ENCODE measurements at places on chromosomes 2 and 18.

DNA sequence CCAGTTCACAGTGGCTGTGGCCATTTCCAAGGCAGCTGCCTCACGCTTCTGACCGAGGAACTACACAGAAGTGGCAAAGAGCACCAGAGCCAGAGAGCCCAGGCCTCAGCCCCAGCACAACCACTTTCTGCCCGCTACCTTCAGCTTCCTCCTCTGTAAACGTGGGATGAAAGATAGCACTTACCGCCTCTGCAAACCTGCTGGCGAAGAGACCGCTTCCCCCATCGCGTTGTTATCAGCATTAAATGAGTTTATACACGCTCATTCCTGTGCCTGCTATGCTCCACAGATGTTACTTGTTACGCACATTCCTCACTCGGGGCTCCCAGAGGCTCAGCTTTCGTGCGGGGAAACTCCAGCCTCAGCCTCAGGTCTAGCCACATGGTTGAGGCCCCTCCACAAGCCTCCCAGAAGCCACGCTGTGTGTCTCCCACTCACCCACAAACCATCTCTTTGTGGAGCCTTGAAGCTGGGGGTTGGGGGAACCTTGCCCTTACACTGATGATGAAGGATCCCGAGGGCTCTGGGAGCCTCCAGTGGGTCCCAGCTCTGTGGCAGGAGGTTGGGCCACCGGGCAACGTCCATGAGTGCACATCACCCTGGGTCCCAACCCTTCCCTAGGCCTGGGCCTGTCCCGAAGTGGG is 63.3 kb upstream of the SMAD7 start:
- DNase-seq, result no peak

DNA sequence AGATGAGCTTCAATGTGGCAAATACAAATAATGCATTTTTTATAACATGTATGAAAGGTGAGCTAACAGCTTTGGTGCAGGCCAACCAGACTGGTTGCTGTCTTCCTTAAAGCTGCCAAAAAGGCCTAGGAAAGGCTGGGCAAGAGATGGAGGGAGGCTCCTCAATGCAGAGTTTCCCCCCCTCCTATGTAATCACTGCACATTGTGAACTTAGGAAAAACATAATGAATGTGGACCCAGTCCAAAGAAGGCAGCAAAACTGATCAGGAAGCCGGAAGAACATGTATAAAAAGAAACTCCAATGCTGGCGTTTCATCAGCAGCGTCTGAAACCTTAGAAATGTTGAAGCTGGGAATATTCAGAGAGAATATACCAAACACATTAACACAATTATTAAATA is 84.2 kb upstream of the LYPD6 start:
- DNase-seq, result no peak

- DNase-seq, result no peak
These were observed 96.6 kb upstream of the ALPP start for GRCh38 chr2:232281858-232282507.

- DNase-seq, result no peak
These were observed 66.2 kb upstream of the LCLAT1 start for GRCh38 chr2:30380824-30381223.

DNA sequence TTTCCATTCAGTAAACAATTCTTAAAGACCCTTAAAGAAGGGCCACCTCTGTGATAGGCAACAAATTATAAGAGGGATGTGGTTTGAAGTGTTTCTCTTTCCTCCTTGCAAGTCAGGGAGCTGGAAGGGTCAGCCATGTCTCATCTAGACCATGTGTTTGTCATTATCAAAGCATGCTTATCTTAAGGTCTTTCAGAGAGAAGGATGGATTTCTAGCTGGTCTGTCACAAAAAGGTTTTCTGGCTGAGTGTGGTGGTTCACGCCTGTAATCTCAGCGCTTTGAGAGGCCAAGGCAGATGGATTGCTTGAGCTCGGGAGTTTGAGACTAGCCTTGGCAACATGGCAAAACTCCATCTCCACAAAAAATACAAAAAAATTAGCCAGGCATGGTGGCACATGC is 59.2 kb upstream of the PEX13 start:
- DNase-seq, result no peak

DNA sequence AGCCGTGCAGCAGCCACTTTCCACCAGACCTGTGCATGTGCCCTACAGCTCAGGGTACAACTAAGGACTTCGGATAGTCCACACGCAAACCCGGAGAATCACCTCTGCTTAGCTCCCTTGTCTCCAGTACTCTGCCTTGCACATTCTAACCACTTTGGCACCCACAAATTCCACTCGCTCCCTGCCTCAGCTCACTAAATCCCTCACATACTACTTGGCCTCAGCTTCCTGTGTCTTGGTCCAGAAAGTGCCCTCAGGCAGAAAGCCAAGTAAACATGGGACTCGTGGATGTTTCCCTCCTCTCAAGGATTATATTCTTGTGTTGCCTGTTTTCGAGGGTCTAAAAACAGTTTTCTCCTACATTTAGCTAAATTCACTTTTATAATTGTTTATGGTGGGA is 157.8 kb upstream of the DAPL1 start:
- DNase-seq, result no peak

GRCh38 chr18:49846361-49846662 is 33.0 kb upstream of the ACAA2 start:
- peak; percentile 38 for DNase-seq

- DNase-seq, result no peak
These were observed 87.4 kb downstream of the ZNF516 start for GRCh38 chr18:76407681-76408080.

DNA sequence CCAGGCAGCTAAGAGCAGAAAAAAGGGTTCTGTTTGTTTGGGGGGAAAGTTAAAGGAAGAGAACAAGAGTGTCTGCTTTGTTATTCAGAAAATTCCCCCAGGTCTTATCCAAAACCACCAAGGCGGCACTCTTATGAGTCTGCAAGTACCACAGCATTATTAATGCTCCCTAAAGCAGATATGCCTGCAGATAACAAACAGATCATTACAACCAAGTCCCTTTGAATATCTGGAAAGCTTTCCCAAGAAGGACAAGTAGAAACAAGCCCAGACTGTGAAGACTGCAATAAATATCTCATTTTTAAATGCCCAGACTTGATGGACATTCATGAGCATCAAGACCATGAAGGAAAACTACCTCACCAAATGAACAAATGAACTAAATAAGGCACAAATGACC is 278.6 kb upstream of the TMEFF2 start:
- no peak for DNase-seq

DNA sequence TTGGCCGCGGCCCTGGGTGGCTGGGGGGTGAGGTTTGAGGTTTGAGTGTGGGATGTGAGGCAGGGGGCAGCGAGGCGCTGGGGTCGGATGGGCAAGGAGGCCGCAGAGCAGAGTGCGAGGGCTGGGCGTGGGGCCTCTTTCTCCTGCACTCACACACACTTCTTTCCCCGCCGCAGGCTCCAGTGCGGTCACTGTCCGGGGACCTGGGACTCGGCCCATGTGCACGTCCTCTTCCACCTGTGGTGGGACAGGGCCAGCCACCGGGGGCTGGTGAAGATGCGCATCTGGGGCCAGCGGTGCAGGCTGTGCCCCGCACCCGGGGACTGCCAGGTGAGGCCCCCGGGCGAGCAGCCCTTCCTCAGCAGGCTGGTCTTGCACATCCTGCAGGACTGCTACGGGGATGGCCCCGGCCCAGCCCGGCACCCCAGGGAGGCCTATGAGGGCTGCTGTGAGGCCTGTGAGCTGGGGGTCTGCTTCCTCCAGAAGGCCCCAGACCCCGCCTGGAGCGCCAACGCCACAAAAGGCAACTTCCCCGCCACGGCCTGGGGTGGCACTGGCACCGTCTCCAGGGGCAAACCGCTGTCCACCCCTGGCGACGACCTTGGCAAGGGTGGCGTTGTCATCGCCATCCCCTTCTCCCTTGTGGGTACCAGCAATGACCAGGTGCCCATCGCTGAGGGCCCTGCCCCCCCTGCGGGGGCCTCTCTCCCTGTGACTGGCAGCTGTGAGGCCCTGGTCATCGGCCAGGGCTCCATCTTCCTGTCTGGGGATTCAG is 2.2 kb downstream of the RTP5 start:
- DNase-seq, result no peak

DNA sequence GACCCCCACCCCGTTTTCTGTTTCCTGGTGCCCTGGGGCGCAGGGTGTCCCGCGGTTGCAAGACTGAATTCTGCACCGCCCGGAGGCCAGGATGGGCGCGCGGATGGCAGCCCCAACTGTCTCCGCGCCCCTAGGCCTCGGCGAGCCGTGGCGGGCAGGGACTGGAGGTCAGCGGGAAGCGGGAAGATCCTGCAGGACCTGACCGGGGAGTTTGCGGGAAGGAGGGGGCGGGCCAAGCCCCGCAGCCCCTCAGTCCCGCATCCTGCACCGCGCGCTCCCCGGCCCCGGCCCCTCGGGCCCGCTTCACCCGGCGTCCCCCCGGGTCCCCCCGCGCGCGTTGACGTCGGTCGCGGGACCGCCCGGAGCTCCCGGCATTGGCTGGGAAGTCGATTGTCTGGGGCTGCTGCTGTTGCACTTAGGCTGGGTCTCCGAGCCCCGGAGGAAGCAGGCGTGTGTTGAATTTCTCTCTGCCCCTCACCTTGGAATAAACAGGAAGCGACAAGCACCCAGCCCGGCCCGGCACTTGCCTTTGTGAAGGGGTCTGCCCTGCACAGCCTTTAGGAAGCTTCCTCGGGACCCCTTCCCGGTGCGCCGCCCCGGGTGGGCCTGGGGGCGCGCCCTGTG is at the start of gene LDLRAD4:
Gene LDLRAD4 (plus strand): TSS at position 393 of the 624 bp plus-strand sequence.
- DNase-seq, result peak; percentile 81
